Progenitor cell of endocrine pancreas (in vitro differentiated cells): ENCODE measurements at places on chromosomes 11 and 22. TPM values are rescaled to one million over a fixed set of nuclear protein-coding genes. Genes with fewer than 3 reads are reported as not detected.

- no peak overlapping the region for H3K27ac ChIP-seq
- peaks cover 9% of the 10 kb centered on the region for H3K4me1 ChIP-seq
- peaks cover 5% of the 10 kb centered on the region for H3K36me3 ChIP-seq
- no peak overlapping the region for H3K4me3 ChIP-seq
- no peaks in the 10 kb centered on the region for H3K27me3 ChIP-seq
These were observed 5.1 kb downstream of the SNU13 start for GRCh38 chr22:41683616-41684015.

Gene SNU13
- total RNA-seq = 119 and 129 TPM in 2 replicates

- peaks cover 26% of the 10 kb centered on the region for H3K4me1 ChIP-seq
- no peaks in the 10 kb centered on the region for H3K27me3 ChIP-seq
- no peak overlapping the region for H3K27ac ChIP-seq
- H3K36me3 ChIP-seq = peaks cover 4% of the 10 kb centered on the region
- H3K4me3 ChIP-seq = no peak overlapping the region
These were observed 15.0 kb downstream of the TSKU start for GRCh38 chr11:76798202-76798581.

GRCh38 chr22:47337161-47337621 lies 574.7 kb downstream of the TBC1D22A start:
- no peak overlapping the region for H3K4me3 ChIP-seq
- H3K36me3 ChIP-seq = peaks cover 4% of the 10 kb centered on the region
- H3K4me1 ChIP-seq = no peaks in the 10 kb centered on the region
- no peak overlapping the region for H3K27ac ChIP-seq
- no peaks in the 10 kb centered on the region for H3K27me3 ChIP-seq
- no peak for DNase-seq

- H3K4me3 ChIP-seq = no peak overlapping the region
- no peaks in the 10 kb centered on the region for H3K27me3 ChIP-seq
- peaks cover 26% of the 10 kb centered on the region for H3K36me3 ChIP-seq
- no peak for DNase-seq
- peak overlapping the region; percentile 57 for H3K27ac ChIP-seq
These were observed 4.3 kb downstream of the RELA start for GRCh38 chr11:65658174-65659021.

Gene PDE2A
- total RNA-seq = 0.91 and 4.0 TPM in 2 replicates

DNA sequence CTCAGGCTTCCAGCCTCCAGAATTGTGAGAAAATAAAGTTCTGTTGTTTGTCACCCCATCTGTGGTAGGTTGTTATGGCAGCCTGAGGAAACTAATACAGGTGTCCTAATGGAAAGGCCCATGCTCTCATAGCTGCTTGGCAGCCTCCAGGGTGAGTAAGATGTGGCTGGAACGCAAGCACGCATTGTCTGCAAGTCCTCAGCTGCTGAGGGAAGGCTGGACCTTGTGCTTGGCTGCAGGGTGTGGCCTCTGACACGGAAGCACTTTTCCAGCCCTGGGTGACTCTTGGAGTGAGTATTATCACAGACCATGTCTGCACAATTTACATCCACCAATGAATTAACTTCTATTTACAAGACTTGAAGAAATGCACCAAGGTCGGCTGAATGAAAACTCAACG lies 44.4 kb upstream of the BARX2 start:
- no peak for DNase-seq
- H3K27me3 ChIP-seq = no peaks in the 10 kb centered on the region
- H3K36me3 ChIP-seq = no peaks in the 10 kb centered on the region
- no peak overlapping the region for H3K4me3 ChIP-seq

- DNase-seq = no peak
- H3K4me3 ChIP-seq = peak overlapping the region; percentile 2
- H3K27ac ChIP-seq = peak overlapping the region; percentile 92
- H3K36me3 ChIP-seq = peaks cover 2% of the 10 kb centered on the region
These were observed 217.1 kb downstream of the CSNK2A3 start for GRCh38 chr11:11135820-11136476.

DNA sequence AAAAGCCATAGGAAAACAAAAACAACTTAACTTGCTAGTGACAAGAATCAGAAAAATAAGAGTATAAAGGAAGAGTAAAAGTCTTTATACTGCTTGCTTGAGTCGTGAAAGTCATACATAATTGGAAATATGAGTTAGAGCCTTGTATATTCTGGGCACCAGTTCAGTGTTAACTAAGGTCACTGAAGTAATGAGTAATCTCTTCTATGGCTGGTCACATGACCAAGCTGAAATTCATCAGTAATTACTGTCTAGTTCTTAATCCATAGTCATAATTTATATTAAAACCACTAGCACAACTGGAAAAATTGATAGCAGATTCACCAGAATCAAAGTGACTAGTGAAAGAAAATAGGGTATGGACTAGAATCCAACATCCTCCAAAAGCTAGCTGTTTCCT lies 84.4 kb upstream of the SLC5A12 start:
- H3K27ac ChIP-seq = no peak overlapping the region
- DNase-seq = no peak
- no peaks in the 10 kb centered on the region for H3K4me1 ChIP-seq
- H3K4me3 ChIP-seq = no peak overlapping the region

DNA sequence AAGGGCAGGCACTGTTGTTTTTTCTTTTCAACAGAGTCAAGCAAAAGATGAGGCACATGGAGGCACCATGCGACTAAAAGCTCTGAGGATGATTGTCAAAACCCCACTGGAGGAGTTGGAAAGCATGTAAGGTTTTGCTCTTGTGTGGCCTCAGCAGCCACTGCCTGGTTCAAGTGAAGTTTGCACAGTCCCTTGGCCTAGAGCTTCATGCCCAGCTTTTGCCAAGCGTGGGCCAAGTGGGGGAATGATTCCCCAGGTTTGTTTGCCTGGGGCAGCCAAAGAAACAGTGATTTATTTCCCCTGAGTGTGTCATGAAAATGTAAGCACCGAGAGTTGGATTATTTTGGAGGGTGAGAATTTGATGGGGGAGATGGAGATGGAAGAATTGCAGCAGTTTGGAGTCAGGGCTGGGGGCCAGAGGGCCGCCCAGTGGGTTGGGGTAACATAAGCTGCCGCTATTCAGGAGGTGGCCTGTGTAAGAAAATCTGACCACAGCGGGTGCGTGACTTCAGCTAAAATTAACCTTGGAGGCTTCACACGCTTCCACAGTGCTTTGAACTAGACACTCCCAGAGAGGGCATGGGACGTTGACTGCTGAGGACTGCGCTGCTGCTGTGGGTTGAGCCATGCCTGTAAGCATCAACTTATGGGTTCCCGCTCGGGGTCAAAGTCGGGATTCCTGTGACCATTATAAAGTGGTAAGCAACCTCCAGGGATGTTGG lies 100.7 kb downstream of the NAV2 start:
- no peaks in the 10 kb centered on the region for H3K36me3 ChIP-seq
- peaks cover 38% of the 10 kb centered on the region for H3K4me1 ChIP-seq
- H3K27me3 ChIP-seq = no peaks in the 10 kb centered on the region

- DNase-seq = no peak
- peaks cover 69% of the 10 kb centered on the region for H3K27me3 ChIP-seq
- no peaks in the 10 kb centered on the region for H3K36me3 ChIP-seq
- no peak overlapping the region for H3K4me3 ChIP-seq
- no peak overlapping the region for H3K27ac ChIP-seq
These were observed 26.7 kb downstream of the CD44 start for GRCh38 chr11:35165423-35166368.

DNA sequence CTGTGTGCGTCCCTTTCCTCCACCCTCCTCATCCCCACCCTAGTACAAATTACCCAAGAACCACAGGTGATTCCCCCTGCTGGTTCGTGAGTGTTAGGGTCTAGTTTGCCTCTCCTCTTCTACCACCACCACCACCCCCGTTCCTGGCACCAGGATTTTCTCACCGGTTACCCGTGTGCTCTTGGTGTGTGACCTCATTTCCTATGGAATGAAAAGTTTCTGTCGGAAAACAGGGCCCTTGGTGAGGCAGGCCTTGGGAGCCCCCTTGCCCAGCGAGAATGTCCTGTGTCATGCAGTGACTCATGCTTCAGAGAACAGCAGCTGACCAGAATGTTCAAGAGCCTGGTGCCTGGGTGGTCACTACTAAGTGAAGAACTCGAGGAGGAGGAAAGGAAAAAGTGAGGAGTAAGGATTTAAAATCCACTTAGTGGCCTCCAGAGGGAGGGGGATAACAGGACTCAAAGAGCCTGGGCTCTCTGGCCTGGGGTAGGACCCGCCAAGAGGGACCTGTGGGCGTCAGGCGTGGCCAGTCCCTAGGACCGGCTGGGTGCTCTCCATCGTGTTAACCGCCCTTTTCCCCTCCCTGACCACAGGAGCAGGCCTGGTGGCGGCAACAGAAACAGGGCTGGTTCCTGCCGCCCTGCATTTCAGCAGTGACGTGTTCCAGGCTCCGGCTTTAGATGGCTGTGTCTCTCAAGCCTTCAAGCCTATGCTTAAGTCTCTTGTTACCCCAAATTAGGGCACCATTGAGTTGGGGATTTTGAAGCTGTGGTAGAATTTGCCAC lies 30.2 kb downstream of the C22orf31 start:
- H3K4me3 ChIP-seq = peak overlapping the region; percentile 78
- H3K27ac ChIP-seq = peak overlapping the region; percentile 97
- peaks cover 19% of the 10 kb centered on the region for H3K4me1 ChIP-seq
- H3K27me3 ChIP-seq = peaks cover 6% of the 10 kb centered on the region

- H3K36me3 ChIP-seq = peaks cover 1% of the 10 kb centered on the region
- no peak for DNase-seq
- peaks cover 14% of the 10 kb centered on the region for H3K4me1 ChIP-seq
- H3K4me3 ChIP-seq = peak overlapping the region; percentile 79
These were observed 1.6 kb downstream of the GRAMD1B start for GRCh38 chr11:123431619-123432018.

DNA sequence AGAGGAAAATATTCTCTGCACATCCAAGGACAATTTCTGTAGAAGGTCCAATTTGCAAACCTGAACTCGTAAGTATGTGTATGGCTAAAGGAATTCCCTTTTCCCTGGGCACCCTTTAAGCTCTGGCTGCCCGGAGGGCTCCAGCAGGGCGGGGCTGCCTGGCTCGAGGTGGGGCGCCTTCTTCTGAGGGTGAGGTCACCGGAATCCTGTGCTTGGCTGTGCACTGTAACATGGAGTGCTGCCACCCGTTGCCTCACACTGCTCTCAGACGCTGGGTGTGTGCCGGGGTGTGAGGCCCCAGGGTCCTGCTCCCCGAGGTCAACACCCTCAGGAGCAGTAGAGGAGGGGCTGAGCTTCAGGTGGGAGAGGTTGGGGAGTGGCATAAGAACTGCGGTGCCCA lies 61.5 kb downstream of the SYN3 start:
- H3K27ac ChIP-seq = no peak overlapping the region
- no peak overlapping the region for H3K4me3 ChIP-seq
- H3K36me3 ChIP-seq = no peaks in the 10 kb centered on the region
- DNase-seq = no peak

GRCh38 chr22:40997520-40997919 lies 46.3 kb downstream of the RBX1 start:
- H3K27me3 ChIP-seq = peaks cover 11% of the 10 kb centered on the region
- H3K36me3 ChIP-seq = no peaks in the 10 kb centered on the region
- no peak for DNase-seq
- peak overlapping the region; percentile 82 for H3K27ac ChIP-seq

GRCh38 chr11:112620621-112621394 lies 340.4 kb upstream of the NCAM1 start:
- H3K27me3 ChIP-seq = peaks cover 5% of the 10 kb centered on the region
- H3K4me1 ChIP-seq = peaks cover 1% of the 10 kb centered on the region
- no peaks in the 10 kb centered on the region for H3K36me3 ChIP-seq
- no peak overlapping the region for H3K4me3 ChIP-seq

Gene MRGPRF
- total RNA-seq = 0.24 and 0.41 TPM in 2 replicates

GRCh38 chr11:130478881-130479280 lies 30.4 kb downstream of the ADAMTS15 start:
- DNase-seq = no peak
- no peak overlapping the region for H3K4me3 ChIP-seq
- no peak overlapping the region for H3K27ac ChIP-seq

- H3K36me3 ChIP-seq = no peaks in the 10 kb centered on the region
- no peak overlapping the region for H3K4me3 ChIP-seq
- no peak for DNase-seq
- H3K4me1 ChIP-seq = no peaks in the 10 kb centered on the region
- H3K27ac ChIP-seq = no peak overlapping the region
These were observed 9.5 kb downstream of the IGLL5 start for GRCh38 chr22:22897091-22897490.
